ENCODE measurements at places on chromosomes 6 and 20.
A peak's percentile ranks its signal among the peaks of the same experiment; 100 is the strongest.

DNA sequence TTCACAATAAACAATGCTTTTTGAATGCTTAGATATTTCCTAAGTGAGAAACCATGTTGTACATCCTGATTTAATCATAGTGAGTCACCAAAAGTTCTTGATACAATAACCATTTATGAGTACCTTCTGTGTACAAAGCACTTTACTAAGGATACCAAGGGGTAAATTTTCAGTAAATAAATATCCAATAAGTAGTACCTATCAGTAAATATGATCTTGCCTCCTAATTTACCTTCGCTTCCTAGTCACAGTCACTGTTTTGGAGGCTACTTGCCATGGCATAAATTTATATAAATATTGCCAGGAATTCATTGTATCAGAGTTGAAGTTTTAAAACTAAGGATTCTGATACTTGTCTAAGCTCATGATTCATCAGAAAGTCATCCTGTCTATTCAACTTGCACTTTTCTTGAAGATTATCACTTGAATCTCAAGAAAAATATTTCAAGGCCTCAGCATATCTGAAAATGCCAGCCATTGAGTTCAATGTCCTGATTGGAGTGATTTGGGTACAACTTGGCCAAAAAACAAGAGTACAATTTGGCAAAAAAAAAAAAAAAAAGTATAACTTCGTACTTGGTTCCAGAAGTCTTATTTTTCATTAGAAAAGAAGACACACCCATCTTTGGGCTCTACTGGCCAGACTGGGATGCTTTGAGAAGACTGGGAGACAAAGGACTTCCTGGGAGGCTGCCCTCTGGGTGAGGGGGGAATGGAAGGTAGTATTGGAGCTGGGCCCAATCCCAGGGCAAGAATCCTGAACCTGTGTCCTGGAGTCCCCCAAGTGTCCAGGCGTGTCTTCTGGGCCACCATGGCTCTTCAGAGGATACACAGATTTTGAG is 32.8 kb downstream of the RAB22A start:
- DNase-seq: peak; percentile 93

- no peak for DNase-seq
Measured at GRCh38 chr20:59672576-59672975, 68.2 kb downstream of the PHACTR3 start.

DNA sequence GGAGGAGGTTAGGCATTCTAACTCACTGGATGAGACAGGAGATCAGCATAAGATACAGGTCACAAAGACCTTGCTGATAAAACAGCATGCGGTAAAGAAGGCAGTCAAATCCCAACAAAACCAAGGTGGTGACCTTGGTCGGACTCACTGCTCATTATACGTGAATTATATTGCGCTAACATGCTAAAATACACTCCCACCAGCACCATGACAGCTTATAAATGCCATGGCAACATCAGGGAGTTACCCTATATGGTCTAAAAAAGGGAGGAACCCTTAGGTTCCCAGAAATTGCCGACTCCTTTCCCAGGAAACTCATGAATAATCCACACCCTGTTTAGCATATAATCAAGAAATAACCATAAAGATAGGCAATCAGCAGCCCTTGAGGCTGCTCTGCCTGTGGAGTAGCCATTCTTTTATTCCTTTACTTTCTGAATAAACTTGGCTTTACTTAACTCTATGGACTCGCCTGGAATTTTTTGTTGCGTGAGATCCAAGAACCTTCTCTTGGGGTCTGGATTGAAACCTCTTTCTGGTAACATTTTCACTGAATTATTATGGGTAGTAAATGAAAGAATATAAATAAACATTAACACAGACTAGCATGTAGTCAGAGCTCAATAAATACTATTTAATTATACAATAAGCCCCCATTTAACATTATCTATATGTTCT is 3.0 kb upstream of the LAMA4 start:
- DNase-seq: no peak

DNA sequence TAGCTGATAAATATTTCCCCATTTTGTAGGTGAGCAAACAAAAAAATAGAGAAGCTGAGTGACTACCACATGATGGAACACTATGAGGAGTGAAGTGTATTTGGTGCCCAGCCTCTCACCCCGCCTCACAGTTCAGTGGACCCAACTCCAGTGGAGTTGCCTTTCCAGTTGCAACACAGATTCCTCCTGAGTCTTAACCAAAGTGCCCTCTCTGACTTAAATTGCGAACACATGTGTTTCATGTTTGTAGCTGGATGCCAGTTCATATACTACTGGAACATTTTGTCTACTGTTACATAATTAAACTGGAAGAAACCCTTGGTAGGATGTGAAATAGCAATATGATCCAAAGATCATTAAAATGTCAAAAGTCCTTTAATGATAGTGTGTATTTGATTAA is 448.9 kb downstream of the COL12A1 start:
- no peak for DNase-seq

DNA sequence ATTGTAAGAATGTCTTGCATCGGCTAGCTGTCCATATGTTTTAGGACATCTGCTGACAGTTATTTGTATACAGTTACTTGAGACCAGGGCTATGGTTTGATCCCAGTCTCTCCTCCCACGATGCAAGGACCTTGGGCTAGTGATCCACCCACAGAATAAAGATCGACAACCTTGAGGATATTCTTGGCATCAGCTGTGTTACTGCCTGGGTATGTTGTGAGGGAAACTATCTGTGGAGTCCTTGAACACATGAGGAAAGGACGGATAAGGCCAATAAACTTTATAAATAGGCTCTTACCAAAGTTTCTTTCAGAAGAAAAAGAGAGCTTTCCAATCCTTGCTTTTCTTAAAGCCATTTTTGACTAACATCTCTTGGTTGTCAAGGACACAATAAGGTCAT is 70.8 kb upstream of the HEY2 start:
- no peak for DNase-seq

- DNase-seq: no peak
Measured at GRCh38 chr6:160999516-160999915, 7.9 kb downstream of the MAP3K4 start.

DNA sequence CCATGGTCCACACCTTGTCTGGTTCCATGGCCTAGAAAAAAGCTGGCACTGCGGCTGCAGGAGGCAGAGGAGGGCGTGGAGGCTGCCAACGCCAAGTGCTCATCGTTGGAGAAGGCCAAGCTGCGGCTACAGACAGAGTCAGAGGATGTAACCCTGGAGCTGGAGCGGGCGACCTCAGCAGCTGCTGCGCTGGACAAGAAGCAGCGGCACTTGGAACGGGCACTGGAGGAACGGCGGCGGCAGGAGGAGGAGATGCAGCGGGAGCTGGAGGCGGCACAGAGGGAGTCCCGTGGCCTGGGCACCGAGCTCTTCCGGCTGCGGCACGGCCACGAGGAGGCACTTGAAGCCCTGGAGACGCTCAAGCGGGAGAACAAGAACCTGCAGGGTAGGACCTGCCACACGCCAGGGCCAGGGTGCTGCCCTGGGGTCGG is 43.4 kb downstream of the MYH7B start:
- no peak for DNase-seq

DNA sequence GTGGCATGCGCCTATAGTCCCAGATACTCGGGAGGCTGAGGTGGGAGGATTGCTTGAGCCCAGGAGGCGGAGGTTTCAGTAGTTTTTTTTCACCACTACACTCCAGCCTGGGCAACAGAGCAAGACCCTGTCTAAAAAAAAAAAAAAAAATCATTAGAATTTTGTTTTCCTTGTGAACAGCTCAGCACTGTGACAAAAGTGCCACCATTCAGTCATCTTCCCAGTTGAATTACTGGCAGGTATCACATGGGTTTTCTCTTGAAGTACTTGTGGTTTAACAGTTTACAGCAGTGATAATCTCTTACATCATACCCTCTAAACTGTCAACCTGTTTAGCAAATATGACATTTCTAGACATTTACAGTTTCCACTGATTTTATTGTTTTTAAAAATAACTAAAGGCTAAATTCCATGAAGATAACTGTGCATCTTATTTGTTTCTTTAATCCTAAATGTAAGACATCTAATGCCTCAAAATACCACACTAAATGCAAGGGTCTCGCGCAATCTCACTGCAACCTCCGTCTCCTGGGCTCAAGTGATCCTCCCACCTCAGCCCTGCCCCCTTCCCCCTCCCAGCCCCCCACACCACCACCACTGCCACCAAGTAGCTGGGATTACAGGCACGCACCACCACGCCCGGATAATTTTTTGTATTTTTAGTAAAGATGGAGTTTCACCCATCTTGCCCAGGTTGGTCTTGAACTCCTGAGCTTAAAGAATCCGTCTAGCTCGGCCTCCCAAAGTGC is 7.0 kb downstream of the TRPC4AP start:
- DNase-seq: no peak

GRCh38 chr6:71537717-71538116 is 249.1 kb downstream of the OGFRL1 start:
- DNase-seq: no peak

- DNase-seq: no peak
Measured at GRCh38 chr20:49558826-49559225, 9.1 kb downstream of the PTGIS start.

DNA sequence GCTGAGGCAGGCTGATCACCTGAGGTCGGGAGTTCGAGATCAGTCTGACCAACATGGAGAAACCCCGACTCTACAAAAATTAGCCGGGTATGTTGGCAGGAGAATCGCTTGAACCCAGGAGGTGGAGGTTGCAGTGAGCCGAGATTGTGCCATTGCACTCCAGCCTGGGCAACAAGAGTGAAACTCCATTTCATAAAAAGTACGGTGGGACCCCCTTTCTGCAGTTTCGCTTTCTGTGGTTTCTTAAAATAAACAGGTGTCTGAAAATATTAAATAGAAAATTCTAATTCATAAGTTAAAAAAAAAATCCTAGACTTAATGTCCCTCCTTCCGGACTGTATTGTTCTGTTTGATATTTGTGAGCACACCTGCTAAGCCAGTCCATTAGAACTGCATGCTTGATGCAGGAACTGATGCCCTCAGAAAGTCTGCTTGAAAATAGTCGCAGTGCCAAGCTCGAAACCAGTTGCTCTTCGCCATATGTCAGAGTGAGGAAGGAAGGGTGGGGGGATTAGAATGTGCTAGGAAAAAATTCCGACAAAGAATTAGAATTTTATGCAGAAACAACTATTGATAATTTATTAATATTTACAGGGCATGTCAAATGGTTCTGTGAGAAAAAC is 85.9 kb downstream of the JARID2 start:
- DNase-seq: no peak

DNA sequence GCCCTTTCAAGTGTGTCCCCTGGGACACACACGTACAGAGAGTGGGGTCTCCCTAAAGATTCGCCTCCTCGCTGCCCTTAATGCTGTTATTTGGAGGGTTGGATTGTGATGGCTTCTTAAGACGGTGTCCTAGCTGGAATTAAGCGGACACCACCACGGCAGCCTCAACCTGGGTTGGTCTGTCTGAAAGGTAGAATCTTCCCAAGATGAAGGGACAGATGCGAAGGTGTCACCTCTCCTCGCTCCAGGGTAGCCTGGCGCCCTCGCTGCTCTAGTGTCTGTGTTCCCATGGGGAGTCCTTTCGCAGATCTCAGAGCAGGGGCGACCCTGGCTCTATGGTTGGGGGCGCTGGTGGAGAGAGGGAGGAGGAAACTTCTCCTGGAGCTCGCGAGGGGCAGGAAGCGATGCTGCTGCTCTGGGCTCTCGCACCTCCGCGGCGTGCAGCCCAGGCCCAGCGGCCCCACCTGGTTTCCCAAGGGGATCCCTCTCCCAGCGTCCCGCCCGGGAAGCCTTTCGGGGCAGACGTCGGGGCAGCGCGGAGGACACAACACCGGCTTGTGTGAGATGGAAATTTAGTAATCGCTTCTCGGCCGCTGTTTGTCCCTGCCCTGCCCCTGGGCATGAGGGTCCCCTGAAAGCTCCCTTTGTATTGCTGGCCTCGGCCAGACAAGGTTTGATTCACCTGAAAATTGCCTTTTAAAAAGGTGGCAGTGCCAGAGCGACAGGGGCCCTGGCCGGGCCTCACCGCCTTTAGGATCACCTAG is 1.7 kb downstream of the RSPO3 start:
- no peak for DNase-seq

DNA sequence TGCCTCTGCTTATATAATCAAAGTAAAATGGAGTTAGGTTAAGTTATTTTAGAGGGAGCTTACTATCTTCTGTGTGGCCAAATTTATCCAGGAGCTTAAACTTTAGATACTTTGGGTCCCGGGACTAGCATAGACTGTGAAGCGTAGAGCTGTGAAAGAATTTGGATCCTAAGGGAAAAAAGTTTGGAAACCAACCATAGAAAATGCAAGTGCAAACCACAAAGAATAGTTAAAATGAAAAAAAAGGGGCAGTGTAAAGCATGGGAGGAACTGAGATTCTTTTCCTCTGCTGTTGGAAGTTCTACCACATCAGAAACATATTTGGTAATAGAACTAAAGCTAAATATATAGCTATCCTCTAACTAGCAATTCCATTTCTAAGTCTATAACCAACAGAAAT is 232.2 kb upstream of the FLRT3 start:
- DNase-seq: no peak

- DNase-seq: no peak
Measured at GRCh38 chr20:13042458-13042794, 33.7 kb downstream of the SPTLC3 start.

- DNase-seq: no peak
Measured at GRCh38 chr20:12575352-12576095, 433.2 kb upstream of the SPTLC3 start.

DNA sequence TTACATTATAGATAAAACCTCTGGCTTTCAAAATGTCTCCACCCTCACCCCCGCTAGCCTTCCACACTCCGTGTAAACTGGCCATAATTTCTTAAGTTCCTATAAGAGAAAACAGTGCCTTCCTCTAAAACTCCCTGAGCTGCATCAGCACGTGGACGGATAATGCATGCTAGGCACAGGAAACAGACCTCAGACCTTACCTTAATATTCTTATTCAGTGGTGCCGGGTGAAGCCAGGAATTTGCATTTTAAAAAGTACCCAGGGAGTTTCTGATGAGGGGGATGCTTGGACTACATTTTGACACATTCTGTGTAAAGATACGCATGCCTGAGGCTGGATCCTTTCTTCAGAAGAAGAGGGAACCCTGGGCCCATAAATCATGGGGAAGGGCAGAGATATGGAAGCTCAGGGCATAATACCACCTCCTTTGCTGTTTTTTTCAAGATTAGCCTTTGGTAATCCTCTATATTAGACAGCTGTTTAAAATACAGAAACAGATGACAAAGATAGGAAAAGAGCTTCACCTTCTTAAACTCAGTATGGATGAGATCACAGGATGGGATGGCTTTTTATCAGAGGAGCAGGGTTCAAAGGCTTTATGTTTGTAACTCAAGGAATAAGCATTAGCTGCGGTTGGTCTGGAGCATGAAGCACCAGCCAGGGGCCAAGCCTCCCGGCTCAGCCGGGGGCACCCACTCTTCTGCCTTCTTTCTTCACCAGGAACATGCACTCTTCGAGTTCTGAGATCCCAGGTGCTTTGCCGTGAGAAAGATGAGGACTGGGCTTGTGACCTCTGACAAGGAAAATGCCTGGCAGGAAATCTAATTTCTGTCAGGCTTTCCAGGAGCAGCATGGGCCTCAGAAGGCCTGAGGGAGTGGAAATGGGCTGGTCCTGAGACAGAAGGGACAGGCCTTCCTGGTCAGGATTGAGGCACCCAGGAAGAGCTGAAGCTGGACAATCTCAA is 218.1 kb upstream of the SOX4 start:
- DNase-seq: no peak

All from HTR-8/SVneo (cell line).